ENCODE measurements at places on chromosomes 7 and 10.

GRCh38 chr7:5491251-5492019, 67.8 kb upstream of the TNRC18 start:
- DNase-seq: no peak

DNA sequence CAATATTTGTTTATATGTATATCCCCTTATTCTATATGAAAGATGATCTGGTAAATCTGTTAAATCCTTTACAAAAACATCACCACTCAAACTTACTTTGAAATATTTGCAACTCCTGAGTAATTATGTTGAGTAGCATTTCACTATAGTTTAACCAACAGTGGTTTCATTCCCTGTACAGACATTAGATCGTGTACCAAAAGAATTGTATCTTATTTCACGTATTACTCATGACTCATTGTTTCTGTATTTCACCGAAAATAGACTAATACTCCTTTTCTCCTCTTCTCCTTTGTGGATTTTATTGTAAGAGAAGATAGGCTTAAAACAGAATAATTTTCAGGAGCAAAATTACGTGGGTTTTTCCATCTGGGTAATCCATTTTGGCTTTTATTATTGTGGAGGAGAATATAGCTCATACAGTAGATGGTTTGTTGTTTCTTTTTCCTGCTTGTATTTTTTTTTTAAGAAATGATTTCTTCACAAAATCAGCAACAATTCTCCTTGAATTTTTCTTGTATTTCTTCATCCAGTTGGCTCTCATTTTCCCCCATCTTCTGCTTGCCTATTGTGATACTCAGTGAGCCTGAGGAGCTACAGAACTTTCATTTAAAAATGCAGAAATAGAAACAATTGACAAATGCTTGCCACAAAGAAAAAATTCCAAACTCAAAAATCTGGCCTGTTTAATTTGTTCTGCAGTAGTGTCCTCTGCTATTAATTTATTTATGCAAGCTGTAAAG, 90.6 kb upstream of the OIT3 start:
- no peak for DNase-seq

- no peak for DNase-seq
These were observed 60.4 kb upstream of the DUSP5 start for GRCh38 chr10:110437351-110437605.

DNA sequence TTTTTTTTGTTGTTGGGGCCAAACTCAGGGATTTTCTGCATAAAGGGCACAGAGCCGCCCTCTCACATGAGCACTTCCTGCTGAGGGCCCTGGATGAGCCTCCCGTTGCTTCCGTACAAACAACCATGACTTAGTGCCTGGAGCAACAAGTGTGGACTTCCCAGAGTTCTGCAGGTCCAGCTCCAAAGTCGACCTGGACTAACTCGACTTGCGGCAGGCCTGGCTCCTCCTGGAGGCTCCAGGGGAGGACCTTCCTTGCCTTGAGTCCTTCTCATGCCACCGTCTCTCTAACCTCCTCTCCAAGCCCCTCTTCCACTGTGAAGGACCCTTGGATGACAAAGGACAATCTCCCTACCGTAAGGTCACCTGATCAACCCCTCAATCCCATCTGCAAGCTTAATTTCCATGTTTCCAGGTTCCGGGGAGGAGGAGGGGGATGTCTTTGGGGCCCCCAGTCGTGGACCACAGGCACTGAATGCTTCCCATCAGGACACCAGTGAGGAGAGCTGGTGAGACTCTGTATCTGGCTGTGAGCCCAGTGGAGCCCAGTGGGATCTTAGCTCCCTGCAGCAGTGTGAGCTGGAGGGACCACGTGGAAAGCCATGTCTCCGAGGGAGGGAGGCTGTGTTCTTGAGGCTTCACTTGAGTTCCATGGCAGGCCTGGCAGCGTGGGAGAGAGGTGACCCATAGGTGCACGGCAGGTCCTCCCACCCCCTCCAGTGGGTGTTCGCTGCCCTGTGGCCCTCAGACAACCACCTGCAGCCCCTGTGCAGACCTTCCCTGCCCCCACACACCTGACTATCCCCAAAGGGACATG, 199.5 kb upstream of the PPP2R2D start:
- no peak for DNase-seq

DNA sequence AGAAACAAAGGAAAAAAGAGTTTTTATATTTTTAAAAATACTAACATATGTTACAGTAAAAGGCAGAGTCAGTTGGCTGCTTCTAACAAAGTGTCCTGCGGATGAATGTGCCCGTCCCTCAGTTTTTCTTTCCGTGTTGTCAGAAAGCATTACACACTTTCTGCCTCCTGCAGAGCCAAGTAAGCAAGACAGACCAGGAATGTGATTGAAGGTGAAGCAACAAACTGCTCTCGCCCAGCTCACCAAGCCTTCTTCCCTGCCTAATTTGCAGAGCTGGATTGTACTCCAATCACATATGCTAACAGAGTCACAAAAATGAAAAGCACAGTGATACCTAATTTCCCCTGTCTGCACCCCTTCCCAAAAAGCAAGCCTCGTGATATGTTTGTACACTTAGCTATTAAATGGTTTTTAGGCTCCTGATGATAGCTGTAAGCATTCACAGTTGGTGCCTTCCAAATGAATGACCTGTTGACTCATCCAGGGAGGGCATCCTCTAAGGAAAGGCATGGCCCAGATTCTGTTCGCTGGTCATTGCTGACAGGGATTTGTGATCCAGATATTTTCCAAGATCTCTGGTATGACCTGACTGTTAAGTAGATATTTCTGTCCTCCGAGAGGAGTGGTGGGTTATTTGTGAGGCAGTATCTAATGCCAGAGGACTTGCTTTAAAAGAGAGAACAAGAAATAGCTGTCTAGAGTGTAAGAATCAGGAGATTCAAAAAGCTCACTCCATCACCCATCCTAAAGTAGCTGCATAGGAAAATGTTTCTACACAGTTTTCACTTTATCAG, 187.3 kb upstream of the PLXDC2 start:
- DNase-seq: no peak

GRCh38 chr10:124942317-124943169, 620 bp downstream of the ZRANB1 start:
- no peak for DNase-seq

- DNase-seq: no peak
These were observed 76.2 kb downstream of the ZNF22 start for GRCh38 chr10:45076891-45077290.

- no peak for DNase-seq
These were observed 1.5 kb downstream of the TRIL start for GRCh38 chr7:28956608-28957063.
